ENCODE measurements at places on chromosomes 7 and 10. TPM values are rescaled to one million over a fixed set of nuclear protein-coding genes. Genes with fewer than 3 reads are reported as not detected.

The UTF1 gene
- 12.2 TPM for total RNA-seq

The FGFBP3 gene
- total RNA-seq: 73.9 TPM

The TIAL1 gene
- 131 TPM for total RNA-seq

The PTER gene
- 4.8 TPM for total RNA-seq

The SUN1 gene
- total RNA-seq: 145 TPM

The FAM25C gene
- not detected for total RNA-seq

The ZNF862 gene
- 1.6 TPM for total RNA-seq

The MAT1A gene
- 6.5 TPM for total RNA-seq

The MMD2 gene
- total RNA-seq: 0.38 TPM

The TMEM130 gene
- 1.5 TPM for total RNA-seq

The WIPF3 gene
- 5.9 TPM for total RNA-seq

The GNGT1 gene
- total RNA-seq: not detected

The MARCHF5 gene
- total RNA-seq: 14.2 TPM

DNA sequence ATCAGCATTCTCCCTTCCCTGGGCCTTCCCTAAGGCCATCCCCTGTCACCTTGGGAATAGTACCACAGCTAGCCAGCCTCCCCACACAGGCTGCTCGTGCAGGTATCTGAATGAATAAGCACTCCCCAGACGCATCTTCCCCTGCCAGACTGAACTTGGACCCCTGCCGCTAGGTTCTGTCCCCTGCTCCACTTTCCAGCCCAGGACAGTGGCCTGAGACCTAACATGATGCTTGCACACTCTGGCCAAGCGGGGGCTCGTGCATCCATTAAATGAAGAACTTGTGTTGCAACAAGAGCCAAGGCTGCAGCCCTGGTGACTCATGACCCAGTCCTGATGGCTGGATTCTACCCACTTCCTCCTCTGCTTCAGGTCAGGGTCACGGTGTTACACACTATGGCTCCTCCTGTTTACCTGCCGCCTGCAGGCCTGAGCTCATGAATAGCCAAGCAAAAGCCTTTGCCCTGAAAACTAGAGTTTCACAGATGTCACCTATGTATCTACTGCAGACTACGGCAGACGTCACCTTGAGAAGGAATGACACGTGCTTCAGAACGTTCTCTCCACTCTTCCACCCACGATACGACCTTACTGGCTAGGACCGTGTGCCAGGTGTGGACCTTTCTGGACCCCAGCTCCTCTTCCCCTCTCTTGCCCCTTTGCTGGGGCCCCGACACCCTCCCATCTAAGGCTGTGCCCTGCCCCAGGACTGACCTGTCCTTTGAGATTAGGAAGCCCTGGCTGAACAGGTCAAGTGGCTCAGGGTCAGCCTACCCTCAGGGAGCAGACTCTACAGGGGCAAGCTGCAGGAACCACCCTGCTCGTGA lies 6.5 kb downstream of the ASB13 start:
- DNase-seq: peak; percentile 20

GRCh38 chr10:22103701-22104470 lies 100.4 kb upstream of the DNAJC1 start:
- DNase-seq: peak; percentile 63

DNA sequence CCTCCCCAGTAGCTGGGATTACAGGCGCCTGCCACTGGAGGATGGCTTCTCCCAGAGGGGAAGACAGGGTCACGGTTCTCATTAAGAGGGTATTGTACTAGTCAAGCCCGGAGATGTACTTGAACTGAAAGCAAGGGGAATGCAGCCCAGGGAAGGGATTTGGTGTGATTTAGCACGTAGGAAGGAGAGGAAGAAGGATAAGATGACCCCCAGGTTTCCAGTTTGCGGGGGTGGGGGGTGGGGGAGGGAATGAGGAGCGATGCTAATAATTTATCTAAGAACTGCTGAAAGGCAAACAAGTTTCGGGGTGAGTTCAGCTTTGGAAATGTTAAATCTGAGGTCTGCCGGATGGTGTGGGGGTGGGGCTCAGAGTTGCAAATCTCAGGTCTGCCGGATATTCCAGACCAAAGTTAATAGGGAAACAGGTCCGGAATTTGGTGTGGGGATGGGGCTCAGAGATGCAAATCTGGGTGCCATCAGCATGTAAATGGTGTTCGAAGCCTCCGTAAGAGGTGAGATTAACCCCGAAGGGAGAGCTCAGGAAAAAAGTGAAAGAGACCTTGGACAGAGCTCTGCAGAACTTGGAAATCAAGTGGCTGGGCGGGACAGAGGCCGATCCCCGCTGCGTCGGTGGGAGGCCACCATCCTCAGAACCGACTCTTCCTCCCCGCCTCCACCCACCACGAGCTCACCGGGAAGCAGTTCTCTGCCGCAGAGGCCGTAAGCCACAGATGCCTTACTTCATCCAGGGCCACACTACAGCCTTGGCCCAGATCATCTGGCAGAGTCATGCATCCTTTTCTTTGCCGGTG lies 1.6 kb upstream of the SEPHS1 start:
- peak; percentile 97 for DNase-seq

GRCh38 chr10:10208196-10208595 lies 809.5 kb upstream of the CELF2 start:
- DNase-seq: no peak

DNA sequence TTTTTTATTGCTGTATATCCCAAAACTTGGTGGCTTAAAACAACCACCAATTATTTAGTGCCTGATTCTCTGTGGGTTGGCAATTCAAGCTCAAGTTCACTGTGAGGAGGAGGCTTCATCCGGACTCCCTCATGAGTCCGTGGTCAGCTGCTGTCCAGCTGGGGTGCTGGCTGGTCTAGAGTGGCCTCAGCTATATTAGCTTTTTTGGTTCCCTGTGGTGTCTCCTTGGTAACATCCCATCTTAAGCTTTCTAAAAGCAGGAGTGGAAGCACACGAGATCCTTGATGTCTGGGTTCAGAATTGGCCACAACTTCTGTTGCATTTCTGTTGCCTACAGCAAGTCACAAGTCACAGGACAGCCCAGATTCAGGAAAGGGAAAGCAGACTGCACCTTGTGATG lies 536.5 kb upstream of the FZD8 start:
- DNase-seq: no peak

GRCh38 chr10:74748468-74749031 lies 77.8 kb upstream of the KAT6B start:
- no peak for DNase-seq

DNA sequence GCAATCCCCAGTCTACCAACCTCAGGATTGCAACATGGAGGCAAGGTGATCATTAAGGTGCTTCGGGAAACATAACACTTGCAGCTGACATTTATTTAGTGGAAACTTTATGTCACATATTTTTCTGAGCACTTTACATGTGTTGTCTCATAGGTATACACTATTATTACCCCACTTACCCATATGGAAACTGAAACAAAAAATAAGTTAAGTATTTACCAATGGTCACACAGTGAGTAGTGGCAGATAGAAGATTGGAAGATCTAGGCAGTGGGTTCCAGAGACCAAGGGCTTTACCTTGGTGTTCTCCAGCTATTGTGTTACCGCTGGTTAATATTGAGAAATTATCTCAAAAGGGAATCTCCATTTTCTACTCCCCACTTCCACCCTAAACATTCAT lies 1279.1 kb upstream of the SORCS1 start:
- DNase-seq: no peak

DNA sequence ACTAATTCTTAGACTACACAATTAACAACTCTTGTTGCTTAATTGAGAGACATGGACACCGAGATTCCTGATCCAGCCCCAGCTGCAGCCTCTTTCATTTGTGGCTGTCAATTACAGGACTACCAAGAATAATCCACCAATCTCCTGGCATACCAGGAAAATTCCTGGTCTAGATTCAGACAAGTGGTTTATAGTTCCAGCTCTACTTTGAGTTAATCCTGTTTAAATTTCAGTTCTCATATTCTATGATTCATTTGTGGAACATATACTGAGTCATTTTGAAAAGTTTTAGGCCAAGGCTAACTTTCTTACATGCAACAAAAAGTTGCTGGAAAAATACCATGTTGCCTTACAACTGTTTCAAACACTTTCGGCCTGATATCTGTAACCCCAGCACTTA lies 253.5 kb downstream of the MAGI2 start:
- DNase-seq: no peak

GRCh38 chr10:30598105-30598776 lies 31.3 kb downstream of the LYZL2 start:
- no peak for DNase-seq

- DNase-seq: no peak
Observed at GRCh38 chr7:93851536-93851935, 39.0 kb downstream of the TFPI2 start.

DNA sequence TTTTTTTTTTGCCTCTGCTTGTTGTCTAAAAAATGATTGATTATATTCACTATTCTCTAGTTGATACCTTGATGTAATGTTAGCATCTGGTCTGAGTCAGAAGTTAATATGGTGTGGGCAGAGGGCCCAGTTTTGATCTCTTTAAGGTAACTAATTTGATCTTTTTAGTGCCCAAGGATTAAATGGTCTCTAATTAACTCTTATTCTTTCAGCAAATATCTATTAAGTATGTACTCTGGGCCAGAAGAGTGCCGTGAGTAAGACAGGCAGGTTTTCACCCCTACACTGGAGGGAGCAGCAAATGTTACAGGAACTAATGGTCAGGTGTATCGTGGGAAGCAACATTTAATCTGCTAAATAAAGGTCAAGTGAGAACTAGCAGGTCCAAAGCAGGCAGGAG lies 144.6 kb upstream of the COL1A2 start:
- no peak for DNase-seq

DNA sequence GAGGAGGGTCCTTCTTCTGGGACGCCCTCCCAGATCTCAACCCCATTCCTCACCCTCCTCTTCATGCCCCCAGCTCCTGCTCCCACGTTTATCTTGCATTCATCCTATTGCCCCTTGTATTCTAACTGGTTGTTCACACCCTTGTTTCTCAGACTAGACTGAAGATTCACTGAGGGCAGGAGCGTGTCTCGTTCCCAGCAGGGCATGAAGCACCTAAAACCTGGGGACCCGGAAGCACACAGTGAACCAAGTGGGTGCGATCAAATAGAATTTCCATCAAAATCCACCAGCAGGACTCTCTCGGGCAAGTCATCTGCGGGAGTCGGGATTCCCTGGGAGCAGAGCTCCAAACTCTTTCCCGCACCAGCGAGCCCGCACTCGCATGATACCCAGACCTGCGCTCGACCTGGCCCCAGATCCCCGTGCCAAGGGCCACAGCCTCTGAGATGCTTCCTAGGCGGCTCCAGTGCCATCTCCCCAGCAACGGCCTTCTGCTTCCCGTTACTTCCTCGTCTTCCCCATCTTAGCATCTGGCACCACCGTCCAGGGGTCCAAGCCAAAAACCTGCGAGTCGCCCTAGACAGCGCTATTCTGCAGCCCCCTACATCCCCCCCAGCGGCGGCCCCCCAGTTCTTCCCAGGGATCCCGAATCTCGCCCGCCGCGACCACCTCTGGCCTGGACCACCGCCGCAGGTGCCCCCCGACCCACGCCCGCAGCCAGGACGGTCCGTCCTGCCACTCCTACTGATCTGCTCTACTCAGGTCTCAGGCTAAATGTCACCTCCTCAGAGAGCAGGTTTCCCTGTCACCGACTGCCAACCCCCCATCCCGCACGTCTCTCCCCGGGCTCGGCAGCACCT lies 6.1 kb upstream of the GBX1 start:
- DNase-seq: no peak

- no peak for DNase-seq
Observed at GRCh38 chr7:45691155-45691656, 117.0 kb downstream of the ADCY1 start.

GRCh38 chr10:20623546-20623945 lies 273.6 kb downstream of the NEBL start:
- DNase-seq: no peak

GRCh38 chr10:107496594-107496993 lies 332.1 kb upstream of the SORCS1 start:
- DNase-seq: no peak

DNA sequence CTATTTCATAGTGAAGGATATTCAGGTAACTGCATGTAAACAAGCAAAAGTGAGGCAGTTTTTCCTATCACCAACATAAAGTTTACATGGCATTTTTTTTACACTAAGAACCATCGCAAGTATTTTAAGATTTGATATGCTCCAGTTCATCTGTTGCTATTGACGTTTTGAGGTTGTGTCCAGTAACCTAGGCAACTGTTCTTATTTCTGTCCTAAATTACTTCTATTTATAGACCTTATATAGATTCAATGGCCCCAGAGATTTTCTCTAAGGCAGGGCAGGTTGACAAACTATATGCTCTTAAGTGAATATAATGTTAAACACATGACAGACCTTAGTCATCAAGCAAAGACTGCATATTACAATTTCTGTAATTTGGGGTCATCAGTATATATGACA lies 830.2 kb upstream of the LRRTM3 start:
- no peak for DNase-seq

DNA sequence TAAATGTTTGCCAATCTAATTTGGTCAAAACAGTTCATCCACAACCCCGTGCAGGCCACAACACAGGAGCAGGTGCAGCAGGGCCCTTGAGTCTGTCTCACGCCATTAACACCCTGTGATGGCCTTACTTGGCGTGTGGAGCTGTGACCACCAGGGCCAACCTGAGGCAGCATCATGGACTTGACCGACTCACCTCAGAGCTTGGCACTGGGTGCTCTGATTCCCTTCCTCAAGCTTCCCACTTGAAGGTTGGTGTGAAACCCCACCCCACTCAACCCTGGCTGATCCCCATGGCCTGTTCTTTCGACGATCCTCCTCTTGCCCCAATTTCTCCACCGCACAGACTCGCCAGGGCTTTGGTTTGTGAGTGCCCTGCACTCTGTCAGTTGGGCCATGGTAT lies 623.1 kb downstream of the PTPRN2 start:
- no peak for DNase-seq

DNA sequence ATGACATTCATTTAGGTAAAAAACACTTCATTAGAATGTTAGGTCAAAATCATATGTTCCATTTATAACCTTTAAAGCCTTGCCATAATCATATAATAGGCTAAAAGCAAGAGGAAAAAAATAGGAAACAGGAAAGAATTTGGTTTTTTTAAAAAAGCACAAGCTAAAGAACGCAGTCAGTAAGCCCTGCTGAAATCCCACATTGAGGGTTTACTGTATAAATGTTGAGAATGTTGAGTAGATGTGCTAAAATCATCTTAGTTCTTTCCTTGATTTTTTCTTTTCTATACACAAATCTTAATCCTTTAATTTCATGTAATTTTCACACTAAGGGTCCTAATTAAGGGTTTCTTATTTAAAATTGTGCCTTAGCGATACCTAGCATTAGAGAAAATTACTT lies 133.0 kb downstream of the TSPAN12 start:
- no peak for DNase-seq

DNA sequence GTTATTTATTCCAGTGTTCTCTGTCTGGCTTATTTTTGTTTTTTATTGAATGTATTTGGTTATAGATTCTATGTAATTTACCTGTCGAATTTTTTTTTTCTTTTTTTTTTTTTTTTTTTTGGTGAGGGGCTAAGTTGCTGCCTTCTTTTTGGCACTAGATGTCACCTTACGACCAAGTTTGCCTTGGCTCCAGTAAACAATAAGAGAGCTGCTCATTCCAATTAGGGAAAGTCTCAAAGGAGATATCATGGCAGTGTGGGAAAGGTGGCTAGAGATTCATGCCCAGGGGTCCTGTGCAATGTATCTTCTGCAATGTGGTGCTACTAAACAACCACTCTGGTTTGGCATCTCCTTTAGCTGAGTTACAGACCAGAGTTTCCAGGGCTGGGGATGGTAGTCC lies 84.0 kb downstream of the PTPN20 start:
- peak; percentile 62 for DNase-seq
